ENCODE measurements at places on chromosomes 6 and 20.
A peak's percentile ranks its signal among the peaks of the same experiment; 100 is the strongest.

DNA sequence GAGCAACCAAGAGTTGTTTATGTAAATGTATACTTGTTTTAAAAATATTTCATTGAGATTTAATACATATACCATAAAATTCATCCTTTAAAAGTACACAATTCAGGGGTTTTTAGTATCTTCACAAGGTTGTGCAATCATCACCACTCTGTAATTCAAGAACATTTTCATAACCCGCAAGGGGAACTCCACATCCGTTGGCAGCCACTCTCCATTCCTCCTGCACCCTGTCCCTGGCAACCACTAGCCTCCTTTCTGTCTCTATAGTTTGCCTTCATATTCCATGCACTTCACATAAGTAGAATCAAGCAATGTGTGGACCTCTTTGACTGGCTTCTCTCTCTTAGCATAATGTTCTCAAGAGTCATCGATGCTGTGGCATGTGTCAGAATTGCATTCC is 104.2 kb upstream of the PDE10A start:
- DNase-seq, result no peak

GRCh38 chr20:44738813-44739477 is 6.7 kb upstream of the KCNK15 start:
- DNase-seq, result peak; percentile 79

DNA sequence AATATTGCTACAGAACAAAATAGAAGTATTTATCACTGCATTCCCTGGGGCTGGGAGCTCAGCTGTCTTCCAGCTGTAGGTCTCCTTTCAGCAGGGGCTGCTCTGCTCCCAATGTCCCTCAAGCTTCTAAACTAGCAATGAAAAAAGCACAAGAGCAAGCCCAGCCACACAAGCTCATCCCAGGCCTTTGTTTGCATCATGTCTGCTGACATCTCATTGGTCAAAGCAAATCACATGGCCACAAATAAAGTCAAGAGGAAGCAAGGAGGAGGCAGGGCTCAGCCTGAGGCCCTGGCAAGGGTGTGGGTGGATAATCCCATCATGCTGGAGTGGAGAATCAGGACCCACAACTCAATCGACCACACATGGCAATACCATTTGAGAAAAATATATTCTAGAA is 2.2 kb upstream of the BFSP1 start:
- no peak for DNase-seq

- peak; percentile 56 for DNase-seq
Measured at GRCh38 chr20:35306931-35307517, 14.8 kb upstream of the FAM83C start.

DNA sequence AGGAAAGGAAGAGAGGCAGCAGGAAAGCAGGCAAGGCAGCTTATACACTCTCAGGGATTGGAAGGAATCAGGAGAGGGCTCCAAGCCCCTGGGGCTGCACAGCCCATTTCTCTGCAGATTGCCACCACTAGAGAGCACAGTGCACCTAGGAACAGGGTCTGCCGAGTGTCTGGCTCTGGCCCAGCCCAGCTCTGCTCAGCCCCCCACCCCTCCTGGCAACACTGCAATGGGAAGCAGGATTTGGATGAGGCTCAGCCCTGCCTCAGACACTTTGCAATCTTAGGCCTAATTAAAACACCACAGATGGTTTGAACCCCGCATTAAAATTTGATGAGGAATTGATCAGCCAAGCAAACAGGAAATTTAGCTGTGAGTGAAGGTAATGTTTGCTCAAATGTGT is 252.7 kb downstream of the DHX35 start:
- peak; percentile 88 for DNase-seq

DNA sequence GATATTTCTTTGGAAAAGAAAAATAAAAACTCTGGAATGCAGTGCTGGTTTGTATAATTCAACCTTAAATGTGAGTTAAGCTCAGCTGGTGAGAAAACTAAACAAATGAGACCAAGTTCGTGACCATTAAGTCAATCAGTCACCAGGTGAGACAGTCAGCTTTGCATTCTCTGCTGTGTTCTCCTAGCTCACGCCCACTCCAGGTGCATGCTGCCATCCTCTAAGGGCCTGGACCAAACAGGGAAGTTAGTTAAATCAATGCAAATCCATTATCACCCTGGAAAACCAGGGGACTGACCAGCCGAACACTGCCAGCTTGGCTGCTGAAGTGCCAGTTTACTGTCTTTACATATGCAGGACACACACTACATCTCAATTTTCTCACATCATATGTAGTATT is 7.2 kb downstream of the TPBG start:
- no peak for DNase-seq

DNA sequence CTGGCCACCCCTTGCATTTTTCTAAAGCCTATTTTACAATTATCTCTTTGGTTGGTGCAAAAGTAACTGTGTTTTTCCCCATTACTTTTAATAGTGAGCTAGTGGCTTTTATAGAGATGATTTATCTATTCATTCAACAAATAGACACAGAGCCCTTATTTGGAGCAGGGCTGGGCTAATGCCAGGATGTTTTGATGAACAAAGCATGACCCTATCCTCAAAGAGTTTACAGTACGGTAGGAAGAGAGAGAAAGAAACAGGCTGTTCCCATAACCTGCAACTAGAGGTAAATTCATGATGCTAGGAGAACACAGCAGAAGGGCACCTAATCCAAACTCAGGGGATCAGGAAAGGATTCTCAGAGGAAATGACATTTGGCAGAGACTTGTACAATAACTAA is 37.3 kb upstream of the UST start:
- DNase-seq, result no peak

DNA sequence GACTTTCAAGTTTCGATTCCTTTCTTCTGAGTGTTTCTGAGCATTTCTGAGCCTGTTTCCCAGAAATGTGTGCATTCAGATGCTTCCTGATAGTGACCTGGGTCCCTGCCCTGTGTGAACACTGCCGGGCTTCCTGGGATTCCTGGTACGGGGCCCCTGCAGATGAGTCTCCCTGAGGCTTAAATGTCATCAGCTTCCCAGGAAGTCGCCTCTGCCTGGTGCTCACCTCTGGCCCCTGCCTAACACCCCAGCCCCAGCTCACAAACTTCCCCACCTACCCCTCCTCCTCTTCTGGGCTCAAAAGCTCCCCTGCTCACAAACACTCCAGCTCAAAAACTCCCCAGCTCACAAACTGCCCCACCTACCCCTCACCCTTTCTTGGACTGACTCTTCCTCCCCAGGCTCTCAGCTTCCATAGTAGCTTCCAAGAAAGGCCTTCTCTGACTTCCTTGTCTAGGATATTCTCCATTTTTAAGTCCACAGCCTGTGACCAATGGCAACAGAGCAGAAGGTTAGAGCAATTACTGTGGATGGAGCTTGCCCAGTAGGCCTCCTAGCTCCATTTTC is 42.0 kb downstream of the TGM2 start:
- no peak for DNase-seq

DNA sequence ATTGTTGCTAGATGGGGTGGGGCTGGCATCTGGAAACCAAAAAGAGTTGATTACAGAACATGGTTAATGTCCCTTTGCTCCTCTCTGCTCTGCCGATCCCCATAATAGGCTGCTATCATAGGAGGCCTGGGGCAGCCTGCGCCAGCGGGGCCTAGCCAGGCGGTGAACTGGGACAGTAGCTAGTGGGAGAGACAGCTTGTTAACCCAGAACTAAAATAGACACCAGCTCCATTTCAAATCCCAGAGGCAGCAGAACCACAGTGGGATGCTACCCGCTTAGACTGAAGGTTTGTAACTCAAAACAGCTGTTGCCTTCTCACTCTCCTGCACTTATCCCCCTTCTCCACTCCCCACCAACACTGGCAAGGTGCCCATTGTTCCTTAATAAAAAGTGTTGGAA is 98.5 kb downstream of the SSR1 start:
- peak; percentile 50 for DNase-seq

GRCh38 chr20:36848078-36848660 is 27.8 kb upstream of the TLDC2 start:
- no peak for DNase-seq

DNA sequence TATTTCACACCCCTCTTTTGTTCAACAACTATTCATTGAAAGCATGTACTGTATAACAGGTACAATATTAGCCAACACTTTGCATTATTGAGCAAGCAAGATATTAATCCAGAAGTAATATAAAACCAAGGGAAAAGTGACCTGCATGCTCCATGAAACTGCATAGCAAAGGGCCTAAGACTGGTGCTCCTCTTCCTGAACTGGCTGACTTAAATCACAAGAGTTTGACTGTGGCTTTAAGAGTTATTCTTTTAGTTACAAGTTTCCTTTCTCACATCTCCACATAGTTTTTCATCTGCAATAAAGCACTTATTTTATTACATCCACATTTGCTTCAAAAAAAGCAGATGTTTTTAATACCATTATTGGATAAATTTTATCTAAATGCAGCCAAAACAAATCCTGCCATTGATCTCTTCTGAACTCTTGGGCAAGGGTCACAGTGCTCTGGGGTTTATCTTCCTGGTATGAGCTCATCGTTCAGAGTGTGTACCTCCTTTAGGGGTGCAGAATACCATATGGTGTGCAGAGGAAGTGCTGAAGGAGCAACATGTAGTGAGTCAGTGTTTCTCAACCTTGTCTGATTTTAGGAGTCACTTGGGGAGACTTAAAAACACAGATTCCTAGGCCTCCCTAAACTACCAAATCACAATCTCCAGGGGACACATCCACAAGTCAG is 1225.9 kb upstream of the MAP3K7 start:
- DNase-seq, result no peak

DNA sequence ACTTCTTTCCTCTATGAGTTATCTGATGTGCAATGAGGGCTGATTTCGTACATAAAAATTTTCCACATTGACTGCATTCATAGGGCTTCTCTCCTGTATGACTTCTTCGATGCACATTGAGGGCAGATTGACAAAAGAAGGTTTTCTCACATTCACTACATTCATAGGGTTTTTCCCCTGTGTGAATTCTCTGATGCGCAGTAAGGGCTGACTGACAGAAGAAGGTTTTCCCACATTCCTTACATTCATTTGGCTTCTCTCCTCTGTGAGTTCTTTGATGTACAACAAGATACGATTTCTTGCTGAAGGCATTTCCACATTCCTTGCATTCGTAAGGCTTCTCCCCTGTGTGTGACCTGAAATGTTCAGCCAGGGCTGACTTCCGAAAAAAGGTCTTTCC is 11.4 kb downstream of the ZNF334 start:
- no peak for DNase-seq

DNA sequence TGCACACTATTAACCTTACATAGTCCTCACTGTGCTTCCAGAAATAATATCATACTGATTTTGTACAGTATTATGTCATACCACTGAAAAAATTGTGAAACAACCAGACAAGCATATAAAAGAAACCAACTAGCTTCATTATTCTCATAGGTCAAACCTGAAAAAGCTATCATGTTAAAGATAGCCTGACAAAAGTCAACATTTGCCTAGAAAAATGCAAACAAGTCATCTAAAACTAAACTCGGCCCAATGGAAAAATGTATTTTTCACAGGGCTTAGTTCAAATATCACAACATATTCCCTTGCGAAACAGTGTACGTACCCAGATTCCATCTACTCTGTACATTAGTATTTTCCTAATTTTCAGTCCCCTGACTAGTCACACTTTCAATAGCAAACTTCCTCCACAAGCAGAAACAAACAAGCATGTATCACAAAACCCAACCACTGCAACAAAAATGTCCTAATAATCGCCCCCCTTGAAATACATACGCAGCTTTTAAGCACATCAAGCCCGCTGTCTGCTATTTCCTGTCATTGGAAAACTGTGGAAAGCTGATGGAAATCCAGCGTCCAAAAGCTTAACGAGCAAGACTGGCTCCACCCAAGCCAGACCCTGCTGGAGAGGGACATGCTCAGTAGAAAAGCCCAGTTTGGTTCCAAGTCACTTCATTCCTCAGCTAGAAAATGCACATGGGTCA is 93.1 kb downstream of the EPB41L2 start:
- DNase-seq, result no peak

DNA sequence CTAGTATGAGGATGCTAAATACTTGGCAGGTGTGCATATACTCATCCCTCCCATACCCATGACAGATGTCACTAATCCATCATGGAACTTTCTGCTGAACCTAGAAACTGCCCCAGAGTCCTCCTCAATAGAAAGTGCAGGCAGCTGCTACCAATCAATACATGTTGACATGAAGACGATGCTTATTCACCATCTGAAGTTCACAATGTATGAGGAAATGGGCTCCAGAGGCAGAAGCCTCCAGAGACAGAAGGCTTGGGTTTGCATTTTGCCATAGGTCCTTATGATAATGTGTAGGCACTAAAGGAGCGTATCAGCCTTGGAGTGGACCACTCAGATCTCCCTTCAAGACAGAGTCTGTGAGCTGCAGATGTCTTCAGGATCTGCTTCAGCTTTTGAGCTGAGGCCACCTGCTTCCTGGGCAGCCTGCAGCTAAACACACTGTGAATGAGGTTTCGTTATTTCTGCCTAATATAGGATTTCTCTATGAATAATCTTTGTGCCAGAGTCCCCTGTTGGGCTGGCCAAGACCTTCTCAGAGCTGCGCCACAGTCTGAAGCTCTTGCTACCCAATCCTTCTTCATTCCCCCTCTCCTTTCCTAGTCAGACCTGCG is 7.5 kb upstream of the KIAA1755 start:
- no peak for DNase-seq

DNA sequence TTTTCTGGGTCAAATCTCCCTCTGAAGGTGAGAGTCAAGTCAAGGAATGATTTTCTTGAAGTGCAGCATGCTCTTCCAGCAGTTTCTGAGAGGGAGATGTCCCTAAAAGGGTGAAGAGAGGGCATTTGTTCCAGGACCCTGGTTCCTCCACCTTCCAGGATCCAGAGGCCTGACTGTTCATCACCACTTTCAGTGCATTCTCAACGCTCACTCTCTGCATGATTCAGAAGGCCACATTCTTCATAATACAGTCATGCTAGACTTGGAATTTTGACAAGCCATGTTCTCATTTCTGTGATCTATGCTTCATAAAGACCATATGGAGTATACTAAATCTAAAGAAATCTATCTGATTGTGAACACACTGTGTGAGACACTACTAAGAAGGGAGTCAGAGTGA is 85.1 kb downstream of the PDE7B start:
- no peak for DNase-seq

GRCh38 chr6:105522626-105523322 is 119.9 kb upstream of the PREP start:
- no peak for DNase-seq

DNA sequence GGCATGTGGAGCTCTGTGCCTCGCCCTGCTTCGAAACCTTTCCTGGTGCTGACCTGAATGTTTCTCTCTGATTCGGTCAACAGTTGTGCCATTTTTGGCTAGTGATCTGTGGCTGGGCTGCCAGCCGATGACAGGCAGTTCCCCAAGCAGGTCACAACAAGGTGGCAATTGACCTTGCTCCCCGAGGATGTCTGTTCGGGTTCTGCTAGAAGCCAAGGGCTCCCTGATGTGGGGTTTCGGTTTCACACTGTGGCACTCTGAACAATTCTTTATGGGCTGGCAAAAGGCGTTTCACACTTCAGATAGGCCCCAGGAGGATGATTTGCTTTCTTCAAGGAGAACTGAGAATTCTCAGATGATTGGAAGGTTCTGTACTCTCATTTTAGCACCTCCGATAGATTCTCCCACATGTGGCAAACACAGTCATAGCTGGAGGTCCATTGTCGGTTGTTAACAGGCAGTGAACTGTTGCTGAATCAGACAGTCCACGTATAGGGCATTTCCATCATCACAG is 135.6 kb downstream of the SLC24A3 start:
- no peak for DNase-seq

Data from NCI-H1694 (cell line).